Activated T-cell treated with anti-CD3 and anti-CD28 coated beads for 48 hours (primary cell): ENCODE measurements at places on chromosomes 1 and 21.

GRCh38 chr1:236389253-236389652, 4.8 kb upstream of the EDARADD start:
- DNase-seq, result no peak

DNA sequence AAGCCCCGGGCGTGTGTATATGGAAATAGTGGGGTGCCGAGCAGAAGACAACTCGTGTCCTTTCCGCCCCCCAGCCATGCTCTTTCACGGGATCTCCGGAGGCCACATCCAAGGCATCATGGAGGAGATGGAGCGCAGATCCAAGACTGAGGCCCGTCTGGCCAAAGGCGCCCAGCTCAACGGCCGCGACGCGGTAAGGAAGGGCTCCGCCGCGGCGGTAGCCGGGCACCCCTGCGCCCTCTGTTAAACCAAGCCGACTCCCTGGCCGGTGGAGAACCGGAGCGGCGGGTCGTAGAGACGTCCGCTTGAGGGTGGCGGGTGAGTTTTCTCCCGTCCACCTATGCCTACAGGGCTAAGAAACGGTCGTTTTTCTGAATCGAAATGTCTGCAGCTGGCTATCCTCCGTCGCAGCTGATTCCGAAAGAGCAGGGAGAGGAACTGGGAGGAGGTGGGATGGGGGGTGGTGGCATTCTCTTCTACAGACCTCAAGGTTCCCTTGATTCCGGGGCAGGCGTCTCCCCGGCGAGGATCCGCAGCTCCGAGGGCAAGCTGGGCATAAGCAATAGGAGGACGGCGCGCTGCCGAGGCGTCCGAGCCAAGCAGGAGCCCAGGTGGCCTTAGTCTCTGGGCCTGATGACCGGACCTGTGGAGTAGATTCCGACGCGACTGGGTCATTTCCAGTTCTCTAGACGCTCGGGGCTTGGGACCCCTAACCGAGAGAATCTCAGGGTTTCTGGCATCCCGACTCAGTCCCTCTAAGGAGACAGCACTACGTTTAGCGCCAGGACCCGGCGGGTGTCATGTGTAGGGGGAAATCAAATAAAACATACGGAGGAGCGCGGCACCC, 856 bp downstream of the LHX9 start:
- no peak for DNase-seq

GRCh38 chr21:46111193-46111571, 13.3 kb downstream of the COL6A2 start:
- no peak for DNase-seq

- no peak for DNase-seq
Measured at GRCh38 chr1:77672374-77672773, 10.1 kb downstream of the ZZZ3 start.

DNA sequence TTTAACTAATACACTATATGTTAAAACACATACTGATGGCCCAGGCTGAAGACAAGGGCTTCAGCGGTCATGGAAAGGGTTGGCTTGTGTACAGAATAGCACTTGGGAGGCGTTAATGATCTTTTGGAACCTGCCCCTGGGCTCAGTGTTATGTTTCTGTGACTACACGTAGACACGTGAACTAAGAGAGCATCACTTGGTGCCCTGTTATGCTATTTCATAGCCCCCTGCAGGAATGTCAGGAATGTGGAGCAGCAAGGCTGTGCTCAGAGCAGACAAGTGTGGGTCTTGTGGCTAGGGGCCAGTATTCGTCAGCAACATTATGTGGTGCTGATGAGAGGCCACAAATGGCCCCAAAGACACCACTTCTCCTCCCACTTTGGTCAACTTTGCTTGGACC, 132.4 kb downstream of the MAP3K21 start:
- DNase-seq, result no peak

DNA sequence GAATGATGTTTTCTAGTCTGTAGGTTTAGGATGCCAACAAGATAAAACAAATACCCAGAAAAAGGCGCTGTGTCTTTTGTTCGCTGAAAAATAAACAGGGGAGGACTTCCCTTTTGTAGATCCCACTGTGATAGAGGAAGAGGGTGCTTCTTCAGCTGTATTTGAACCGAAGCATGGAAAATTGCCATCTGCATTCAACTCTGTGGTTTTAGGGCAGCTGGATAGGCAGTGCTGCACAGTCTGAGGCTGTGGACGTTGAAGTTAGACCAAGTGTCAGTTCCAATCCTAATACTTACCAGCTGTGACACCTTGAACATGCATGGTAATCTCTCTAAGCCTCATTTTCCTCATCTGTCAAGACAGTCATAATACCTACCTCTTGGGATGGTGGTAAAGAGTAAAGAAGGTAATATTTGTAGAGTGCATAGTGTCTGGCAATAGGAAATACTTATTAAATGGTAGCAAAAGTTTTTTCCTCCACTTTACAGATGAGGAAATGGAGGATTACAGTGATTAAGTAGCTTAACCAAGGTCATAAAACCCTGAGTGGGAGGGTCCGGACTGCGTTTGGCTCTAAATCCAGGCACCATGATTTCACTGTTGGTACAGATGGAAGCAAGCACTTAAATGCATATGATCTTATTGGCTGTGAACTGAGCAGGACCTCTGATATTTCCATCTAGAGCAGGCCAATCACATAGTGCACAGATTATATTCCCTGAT, 48.5 kb downstream of the UTP25 start:
- no peak for DNase-seq

GRCh38 chr1:7579831-7580804, 191.0 kb upstream of the VAMP3 start:
- no peak for DNase-seq

DNA sequence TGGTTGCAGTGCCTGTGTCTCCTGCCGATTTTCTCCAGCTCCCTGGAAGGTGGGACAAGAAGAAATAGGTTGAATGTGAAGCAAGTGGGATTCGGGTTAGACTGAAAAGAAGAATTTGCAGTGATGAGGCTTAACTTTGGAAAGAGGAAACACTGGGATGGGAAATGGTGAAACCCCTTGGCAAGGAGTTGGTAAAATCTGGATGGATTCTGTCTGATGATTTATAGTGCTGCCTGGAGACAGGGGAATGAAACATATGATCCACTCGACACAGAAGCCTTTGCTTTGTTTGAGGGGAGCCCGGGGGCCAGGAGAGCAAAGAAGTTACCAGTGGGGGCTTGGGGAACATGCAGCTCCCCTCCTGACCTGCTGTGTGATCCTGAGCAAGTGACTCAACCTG, 67.2 kb downstream of the UBIAD1 start:
- DNase-seq, result no peak

GRCh38 chr1:245298781-245299180, 144.0 kb downstream of the KIF26B start:
- DNase-seq, result no peak

- DNase-seq, result no peak
Measured at GRCh38 chr1:93666613-93667384, 14.8 kb downstream of the BCAR3 start.

- no peak for DNase-seq
Measured at GRCh38 chr1:221101807-221102605, 222.8 kb downstream of the HLX start.

DNA sequence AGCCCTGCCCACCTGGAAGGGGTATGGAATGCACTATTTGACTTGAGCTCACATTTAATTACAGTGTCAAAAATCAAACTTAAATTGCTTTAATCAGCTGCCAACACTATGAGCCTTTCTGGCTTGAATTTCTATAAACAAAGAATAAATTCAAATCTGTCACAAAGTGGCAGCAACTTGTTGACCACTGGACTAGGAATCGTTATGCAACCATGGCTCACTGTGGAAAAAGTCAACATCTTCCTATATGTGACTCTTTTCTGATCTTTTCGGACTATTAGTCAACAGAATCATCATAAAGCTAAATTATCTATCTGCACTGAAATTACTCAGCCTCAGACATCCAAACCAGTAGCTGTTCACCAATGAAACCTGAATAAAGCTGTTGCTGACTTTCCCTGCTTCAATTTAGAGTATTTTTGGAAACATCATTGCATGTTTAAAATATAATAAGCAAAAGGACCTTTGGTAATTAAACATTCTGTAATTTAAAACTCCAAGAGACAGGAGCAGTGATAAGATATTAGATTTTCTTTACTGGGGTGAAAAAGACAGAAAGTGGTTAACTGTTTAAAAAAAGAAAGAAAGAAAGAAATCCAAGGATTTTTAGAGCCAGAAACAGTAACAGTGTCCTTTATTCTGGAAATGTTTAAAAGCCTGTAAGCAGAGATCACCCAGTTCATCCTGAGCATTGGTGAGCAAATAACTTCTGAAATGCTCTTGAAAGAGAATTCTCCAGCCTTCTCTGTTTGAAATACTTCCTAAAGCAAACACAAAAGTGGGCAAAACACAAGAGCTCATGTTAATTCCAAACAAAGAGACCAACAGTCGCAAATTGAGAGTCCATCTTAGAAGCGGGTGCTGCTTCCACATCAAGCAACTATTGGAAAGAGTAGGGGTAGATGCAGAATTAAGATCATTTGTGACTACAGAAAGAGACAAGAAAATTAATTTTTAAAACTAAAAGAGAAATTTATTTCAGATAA, 26.2 kb upstream of the ERG start:
- no peak for DNase-seq
